ENCODE measurements at places on chromosomes 1 and 21.

DNA sequence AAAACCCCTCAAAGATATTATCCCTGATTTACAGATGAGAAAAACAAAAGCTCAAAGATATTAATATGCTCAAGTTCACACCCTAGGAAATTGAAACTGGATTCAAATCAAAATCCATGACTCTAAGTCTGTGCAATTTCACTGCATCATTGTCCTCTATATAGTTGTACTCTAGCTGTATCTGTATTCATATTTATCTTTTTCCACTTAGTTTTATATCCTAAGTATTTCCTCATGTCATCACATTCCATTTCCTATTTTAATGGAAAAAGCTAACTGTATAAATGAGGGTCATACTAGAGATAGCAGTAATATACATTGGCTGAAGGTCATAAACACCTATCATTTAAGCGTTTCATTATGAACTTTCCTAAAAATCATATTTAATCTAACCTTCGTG is 42.2 kb upstream of the RALGPS2 start:
- no peak for DNase-seq

DNA sequence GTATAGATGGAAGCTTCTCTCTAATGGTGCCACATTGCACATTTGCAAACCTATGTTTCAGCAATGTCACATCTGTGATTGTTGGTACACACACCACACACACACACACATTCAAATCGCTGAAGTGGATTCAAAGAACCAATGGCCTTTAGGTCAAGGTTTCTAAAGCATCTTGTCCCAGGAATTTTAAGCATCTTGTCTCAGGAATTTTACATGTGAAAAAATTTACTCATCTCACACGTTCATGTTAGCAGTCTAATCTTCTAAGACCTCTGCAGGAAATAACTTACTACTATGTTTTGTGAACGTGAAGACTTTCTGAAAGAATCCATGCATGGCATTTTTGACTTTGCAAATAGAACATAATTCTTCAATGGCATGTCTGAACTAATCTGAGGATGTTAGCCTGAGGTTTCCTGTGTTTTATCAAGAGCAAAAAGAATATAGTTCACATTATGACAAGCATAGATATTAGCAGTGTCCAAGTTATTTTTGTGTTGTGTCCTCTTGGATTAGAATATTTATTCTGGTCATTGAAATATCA is 125.1 kb downstream of the CYYR1 start:
- DNase-seq, result no peak

DNA sequence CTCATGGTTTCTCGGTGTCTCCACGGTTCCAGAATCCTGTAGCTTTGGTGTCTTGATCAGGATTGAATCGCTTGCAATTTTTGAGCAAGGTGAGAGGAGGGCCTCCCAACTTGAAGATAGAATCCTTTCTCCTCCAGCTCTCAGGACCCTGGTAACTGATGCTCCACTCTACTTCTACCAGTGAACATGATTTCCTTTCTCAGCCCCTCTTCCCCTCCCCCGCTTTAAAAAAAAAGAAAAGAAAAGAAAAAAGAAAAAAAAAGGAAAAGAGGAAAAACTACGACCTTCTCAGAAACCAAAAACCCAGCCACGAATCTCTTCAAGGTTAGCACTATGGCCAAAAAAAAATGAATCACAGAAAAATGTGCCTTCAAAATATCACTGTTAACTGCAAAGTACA is 1.2 kb downstream of the ARHGEF11 start:
- no peak for DNase-seq

DNA sequence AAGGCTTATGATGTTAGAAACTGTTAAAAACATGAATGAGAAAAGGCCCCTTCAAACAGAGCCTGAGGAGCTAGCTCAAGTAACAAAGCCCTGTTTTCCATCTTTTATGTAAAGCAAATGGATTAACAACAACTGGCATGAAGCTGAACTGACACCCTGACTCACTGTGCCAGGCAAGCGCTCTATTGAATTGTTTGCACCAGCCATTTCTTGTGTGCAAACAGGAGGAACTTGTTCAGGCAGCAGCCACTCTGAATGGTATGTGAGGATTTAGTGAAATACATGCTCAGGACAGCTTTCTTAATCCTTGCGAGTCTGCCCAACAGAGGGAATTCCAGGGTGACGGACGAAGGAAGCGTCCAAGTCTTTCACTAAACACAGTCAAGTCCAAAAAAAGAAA is 291.1 kb upstream of the ADGRL2 start:
- DNase-seq, result no peak

- DNase-seq, result no peak
Measured at GRCh38 chr1:223358826-223359225, 5.2 kb downstream of the SUSD4 start.

GRCh38 chr1:234730770-234731568 is 121.0 kb upstream of the IRF2BP2 start:
- DNase-seq, result no peak

DNA sequence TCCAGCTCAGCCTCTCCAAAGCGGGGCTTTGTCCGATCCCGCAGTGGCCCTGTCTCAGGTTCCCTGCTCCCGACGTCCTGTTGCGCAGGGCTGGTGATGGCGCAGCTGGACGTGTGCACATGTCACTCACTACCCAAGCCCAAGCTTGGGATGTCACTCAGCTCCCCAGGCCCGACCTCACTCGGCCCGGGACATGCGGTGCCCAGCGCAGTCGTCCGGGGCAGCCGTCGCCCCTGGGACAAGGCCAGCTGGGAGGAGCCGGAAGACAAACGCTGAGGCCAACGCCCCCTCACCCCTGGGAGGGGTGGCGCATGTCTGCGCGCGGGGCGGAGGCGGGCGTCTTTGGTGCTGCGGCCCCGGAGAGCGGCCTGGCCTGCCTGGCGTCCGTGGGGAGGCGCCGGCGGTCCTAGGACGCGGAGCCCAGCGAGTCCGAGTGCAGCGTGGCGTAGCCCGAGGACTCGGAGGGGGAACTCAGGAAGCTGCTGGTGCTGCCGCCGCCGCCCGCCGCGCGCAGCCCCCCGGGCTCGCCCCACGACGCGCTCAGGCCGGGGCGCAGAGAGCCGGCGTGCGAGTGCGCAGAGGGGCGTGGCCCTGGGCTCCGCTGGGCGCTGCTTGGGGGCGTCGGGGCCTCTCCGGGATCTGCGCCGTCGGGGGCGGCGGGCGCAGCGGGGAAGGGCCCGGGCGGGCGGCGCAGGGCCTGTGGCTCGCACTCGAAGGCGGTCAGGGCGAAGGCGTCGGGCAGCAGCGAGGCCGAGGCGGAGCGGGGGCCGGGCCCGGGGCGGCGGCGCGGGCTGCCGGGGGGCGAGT is 5.2 kb downstream of the HES3 start:
- DNase-seq, result no peak

DNA sequence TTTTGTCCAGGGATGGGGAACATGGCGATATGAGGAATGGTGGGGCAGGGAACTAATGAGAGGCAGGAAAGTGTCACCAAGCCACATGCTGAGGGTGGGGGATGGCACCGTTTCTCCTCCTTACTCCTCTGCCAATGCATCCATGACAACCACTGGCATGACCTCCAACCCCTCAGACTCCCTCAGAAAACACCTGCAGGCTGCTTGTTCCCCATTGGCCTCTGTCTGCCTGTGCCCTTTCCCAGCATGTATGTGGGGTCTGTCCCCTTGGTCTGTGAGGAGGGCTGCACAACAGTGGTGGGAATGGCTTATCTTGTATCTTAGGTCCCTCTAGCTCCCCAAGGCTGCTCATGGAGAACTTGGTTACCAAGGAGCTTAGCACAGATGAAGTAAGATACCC is 137.2 kb upstream of the NGF start:
- DNase-seq, result no peak

DNA sequence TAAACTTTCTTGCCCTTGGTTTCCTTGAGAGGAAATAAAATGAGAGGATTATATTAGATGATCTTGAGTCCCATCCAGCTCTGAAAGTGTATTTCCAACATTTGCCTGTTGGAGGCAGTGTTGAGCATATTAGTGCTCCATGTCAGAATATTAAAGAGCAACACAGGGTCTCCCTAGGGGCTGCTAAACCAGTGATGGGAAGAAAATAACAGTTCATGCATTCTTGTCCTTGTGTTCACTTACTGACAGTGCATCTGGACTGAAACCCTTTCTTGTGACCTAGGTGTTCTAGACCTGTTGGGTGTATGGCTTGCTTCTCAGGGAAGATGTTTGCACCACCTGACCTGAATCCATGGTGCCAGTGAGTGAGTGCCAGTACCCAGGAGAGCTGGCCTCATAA is 124.7 kb upstream of the KIAA0040 start:
- DNase-seq, result no peak

DNA sequence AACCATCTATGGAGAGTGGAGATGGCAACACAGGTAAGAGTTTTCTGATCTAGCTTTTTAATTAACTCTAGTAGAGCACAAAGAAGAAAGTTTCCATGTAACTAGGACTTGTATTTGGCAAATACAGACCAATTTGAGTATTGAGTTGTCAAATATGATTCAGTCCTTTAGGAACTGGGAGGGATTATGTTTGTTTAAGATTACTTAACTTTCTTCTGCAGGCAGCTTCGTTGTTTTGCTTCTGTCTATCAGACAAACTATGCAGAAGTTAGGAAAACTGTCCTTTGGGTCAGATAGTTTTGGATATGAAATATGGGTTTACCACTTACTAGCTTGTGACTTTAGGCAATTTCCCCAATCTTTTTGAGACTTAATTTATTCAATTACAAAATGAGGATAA is 111.8 kb downstream of the POU2F1 start:
- DNase-seq, result no peak
